ENCODE measurements at places on chromosomes 7 and 10.

GRCh38 chr10:127410030-127410429 is 139.1 kb upstream of the NPS start:
- DNase-seq, result no peak

- DNase-seq, result peak; percentile 49
These were observed 816 bp downstream of the PSMG3 start for GRCh38 chr7:1569016-1569415.

- DNase-seq, result no peak
These were observed 25.3 kb downstream of the HK1 start for GRCh38 chr10:69303632-69304051.

GRCh38 chr10:131363416-131363815 is 51.9 kb upstream of the TCERG1L start:
- no peak for DNase-seq

- no peak for DNase-seq
These were observed 21.6 kb upstream of the EEPD1 start for GRCh38 chr7:36131499-36131898.

DNA sequence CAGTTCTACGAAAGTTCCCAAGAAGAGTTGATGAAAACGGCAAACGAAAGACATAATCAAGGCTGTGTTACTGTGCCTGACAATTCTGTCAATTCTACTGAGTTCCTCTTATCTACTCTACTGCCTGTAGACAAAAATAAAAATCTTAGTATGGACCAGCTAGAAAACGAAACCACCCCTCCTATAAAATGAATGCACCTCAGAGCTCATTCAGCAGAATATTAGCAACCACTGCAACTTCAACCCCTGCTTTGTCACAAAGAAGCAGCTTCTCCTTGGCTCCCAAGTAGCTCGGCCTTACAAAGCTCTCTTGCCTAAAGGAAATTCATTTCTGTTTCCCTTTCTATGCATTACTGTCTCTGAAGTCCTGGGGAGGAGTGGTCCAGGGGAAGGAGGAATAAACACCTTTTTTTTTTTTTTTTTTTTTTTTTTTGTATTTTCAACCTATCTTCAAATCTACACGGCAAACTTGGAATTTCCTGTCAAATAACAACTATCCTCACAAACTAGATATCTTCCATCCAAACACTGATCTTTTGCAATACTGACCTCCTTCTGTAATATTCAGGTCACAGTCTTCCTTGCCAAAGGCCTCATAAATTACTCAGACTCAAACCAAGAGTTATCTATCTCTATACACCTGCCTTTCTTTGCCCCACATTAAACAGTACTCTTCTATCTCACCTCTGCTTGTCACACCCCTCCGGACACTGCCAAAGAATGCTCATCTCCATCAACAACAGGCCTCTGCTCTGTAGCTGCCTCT is 74.3 kb downstream of the GLI3 start:
- no peak for DNase-seq

DNA sequence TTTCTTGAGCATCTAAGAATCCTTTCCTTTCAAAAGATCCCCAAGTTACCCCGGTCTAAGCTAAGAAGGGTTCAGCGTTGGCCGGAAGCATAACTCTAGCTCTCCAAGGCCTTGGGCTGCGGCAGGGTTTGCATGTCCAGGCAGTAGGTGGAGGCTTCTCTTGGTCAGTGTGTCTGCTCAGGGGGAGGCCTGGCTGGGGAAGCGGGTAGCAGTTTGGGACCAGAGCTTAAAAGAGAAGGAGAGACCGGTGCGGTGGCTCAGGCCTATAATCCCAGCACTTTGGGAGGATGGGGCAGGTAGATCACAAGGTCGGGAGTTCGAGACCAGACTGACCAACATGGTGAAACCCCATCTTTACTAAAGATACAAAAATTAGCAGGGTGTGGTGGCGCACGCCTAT is 226.3 kb downstream of the MGMT start:
- no peak for DNase-seq

DNA sequence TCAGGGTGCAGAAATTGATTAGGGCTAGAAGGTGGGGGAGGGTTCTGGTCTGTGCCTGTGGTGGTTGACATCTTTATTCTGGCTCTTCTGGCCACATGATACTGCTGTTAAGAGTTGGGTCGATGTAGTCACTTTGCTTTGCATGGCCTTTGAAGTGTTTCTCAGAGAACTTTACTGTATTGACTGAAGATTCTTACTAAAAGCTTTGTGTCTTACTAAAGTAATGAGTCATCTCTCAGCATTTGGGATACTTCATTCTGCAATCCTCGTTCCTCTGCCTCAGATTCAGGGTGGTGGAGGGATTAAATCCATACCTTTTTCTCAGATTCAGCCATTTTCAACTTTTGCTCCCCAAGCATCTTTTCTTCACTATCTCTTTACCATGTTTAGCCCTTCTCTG is 38.6 kb downstream of the STEAP4 start:
- DNase-seq, result no peak

- DNase-seq, result no peak
These were observed 23.5 kb upstream of the DDX50 start for GRCh38 chr10:68877482-68878110.

GRCh38 chr10:28280652-28281051 is 22.2 kb downstream of the MPP7 start:
- DNase-seq, result no peak

GRCh38 chr7:139139150-139139549 is 29.6 kb upstream of the ZC3HAV1 start:
- no peak for DNase-seq

DNA sequence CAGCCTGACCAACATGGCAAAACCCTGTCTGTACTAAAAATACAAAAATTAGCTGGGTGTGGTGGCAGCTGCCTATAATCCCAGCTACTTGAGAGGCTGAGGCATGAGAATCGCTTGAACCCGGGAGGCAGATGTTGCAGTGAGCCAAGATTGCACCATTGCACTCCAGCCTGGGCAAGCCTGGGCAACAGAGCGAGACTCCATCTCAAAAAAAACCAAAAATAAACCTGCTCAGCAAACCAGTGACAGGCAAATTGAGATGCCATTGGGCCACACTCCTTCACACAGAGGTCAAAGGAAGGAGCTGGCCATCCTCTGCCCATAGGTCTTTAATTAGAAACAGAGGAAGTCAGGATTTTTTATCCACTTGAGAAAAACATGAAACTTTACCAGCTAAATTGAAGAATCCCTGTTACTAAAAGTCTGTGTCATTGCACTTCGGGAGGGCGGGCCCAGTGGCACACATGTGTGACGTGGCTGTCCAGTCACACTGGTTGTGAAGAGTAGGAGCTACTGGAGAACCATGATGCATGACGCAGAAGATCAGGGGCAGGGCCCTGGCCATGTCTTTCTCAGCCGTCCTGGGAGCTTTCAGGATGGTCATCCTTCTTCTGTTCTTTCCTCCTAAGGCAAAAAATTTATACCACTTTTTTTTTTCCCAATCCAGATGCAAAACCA is 118.3 kb upstream of the ZNF438 start:
- no peak for DNase-seq

GRCh38 chr7:139875821-139876241 is 46.8 kb downstream of the TBXAS1 start:
- DNase-seq, result no peak

GRCh38 chr10:98246911-98247805 is 20.8 kb downstream of the LOXL4 start:
- no peak for DNase-seq

GRCh38 chr10:75974080-75974479 is 542.7 kb downstream of the LRMDA start:
- no peak for DNase-seq

GRCh38 chr10:99393036-99393435 is 37.4 kb downstream of the GOT1 start:
- no peak for DNase-seq

GRCh38 chr7:139439375-139439774 is 44.1 kb downstream of the KLRG2 start:
- no peak for DNase-seq

DNA sequence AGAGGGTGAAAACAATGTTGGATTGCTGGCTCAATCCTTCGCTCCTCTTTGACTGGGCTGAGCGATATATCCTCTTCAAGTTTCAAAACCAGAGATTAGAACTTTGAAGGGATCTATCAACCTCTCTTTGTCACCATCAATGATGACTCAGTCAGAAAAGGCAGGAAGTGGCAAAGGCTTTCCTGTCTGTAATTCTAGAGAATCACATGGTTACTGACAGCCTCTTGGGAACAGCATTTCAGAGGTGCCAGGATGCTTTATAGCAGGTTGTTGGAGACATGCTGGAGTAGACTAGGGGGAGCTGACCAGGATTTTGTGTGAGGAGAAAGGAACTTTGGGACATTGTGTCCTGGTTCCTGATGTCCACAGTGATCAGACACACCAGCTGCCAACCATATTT is 81.3 kb downstream of the PRKCQ start:
- DNase-seq, result no peak

DNA sequence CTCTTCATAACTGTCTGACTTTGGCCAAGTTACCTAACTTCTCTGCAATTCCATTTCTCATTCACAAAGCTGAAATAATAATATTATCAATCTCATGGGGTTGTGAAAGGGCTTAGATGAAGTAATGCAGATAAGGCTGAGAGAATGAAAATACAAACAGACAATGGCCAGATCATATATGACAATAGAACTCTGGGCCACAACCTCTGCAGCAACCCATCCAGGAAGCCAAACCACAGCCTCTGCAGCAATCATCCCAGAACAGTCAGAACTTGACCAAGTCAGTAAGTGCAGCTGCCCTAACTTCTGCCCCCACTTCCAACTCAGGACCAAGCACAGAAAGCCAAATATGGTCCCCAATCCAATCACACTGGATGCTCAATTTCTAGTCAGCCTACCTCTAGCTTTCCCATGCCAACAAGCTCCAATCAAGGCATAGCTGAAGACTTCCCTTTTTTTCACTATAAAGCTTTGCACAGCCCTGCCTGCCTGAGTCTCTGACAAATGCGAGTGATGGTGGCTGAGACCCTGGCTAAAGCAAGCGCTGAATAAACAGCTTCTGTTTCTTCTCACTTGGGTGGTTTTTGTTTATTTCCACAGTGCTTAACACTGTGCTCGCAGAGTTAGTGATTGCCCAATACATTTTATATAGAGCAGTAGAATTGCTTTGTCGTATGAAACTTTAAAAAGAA is 34.8 kb upstream of the TNPO3 start:
- no peak for DNase-seq

DNA sequence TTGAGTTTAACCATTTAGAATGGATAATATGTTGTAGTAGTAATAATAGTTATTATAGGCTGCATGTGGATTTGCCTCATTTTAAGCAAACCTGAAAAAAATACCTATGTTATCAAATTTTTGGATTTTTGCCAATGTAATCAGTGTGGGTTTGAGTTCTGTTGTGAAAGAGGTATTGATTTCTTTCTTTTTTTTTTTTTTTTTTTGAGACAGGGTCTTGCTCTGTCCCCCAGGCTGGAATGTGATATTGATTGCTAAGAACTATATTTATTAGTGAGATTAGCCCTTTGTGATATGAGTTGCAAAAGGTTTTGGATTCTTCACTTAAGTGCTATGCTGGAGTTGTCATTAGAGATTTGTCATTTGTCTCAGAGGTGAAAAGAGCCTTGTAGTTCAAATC is 124.4 kb downstream of the ST7 start:
- no peak for DNase-seq

GRCh38 chr7:696426-696811 is 30.1 kb upstream of the DNAAF5 start:
- DNase-seq, result no peak

DNA sequence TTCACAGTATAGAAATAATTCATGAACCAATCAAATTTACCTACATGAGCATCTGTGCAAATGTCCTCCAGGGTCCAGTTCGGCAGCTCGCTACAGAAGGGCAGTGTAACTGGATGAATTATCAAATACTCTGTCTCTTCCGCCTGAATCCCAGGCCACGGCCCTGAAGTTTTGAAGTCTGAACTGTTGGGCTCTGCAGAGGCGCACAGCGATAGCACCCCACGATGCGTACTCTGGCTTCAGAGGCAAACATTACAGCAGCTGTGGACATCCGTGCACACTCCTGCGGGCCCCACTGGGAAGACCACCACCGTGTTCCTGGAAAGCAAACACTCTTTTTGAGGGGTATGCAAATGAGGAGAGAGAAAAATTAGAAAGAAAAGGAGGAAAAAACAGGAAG is 259.8 kb upstream of the TCERG1L start:
- no peak for DNase-seq

- no peak for DNase-seq
These were observed 41.4 kb downstream of the GSDME start for GRCh38 chr7:24715661-24716479.

GRCh38 chr7:69208848-69209247 is 389.4 kb upstream of the AUTS2 start:
- DNase-seq, result no peak

GRCh38 chr10:124621637-124622036 is 122.5 kb downstream of the FAM53B start:
- DNase-seq, result no peak

- DNase-seq, result no peak
These were observed 13.1 kb upstream of the ZMIZ2 start for GRCh38 chr7:44735403-44736165.

DNA sequence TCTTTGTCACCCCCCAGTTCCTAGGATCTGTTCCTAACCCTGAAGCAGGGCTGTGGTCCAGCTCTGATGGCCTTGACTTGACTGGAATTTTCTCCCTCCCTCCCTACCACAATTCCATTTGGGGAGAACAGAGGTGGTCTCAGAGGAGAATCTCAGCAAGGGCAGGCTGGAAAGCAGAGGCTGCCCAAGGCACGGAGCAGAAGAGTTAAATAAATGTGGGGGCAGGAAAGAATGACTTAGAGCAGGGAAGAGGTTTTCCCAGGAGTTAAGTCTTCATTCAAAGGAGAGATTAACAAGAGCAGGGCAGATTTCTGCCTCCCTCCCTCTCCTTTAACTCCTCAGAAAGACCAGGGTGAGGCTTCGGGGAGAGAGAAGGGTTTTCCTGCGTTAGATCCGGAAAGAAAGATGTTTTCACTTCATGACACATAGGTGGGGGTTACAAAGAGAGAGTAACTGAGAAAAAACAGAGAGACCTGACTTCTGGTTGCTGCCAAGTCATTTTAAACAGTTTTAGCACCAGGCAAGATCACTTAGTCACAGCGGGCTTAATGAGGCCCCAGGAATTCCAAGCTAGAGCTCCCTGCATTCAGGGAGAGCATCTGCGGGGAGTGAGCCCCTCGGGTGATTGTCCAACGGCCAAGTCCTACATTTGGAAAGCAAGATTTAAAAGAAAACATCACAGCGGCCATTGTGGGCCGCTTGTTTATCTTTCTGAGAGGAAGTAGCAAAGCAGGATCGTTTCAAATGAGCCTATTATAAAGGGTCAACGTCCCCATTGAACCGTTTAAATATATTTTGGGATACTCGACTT is 78.7 kb downstream of the ARHGAP22 start:
- no peak for DNase-seq

DNA sequence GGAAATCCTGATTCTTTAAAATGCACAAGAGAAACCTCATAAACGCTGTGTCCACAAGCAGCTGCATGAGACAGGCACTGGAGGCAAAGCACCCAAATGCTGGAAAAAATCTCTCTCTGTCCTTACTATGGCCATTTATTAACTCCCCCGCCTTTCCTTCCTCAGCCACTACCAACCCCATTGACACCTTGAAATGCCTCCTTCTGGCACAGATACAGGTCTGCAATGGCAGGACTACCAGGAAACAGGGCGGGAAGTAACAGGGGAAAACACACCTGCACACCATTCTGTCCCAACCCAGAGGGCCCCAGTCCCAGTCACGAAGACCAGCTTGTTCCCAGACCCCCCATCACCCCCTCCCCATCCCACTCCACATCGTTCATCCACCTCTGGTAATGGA is 224.3 kb downstream of the PARD3 start:
- DNase-seq, result no peak

Measured in Right ventricle myocardium inferior (tissue), 1 donor.